ENCODE measurements at places on chromosomes 11 and 22. TPM values are rescaled to one million over a fixed set of nuclear protein-coding genes. Genes with fewer than 3 reads are reported as not detected.
A peak's percentile ranks its signal among the peaks of the same experiment; 100 is the strongest.

DNA sequence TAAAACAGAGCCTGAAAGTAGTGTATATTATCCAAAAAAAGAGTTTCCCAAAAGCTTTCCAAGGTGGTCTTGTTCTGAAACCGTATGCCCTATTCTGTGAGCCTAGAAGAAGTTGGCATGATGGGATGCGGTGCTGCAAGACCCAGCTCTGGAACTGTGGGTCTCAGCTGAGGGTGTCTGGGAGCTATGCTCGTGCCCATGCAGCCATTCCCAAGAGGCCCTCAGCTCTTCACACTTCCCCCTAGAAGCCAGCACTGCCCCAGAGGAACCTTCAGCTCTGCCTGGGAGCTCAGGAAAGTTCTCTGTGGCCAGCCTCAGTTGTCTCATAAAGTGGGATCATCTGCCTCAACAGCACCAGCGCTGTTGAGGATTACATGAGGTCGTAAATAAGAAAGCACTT lies 6.4 kb upstream of the SYT12 start:
- H3K36me3 ChIP-seq = no peaks in the 10 kb centered on the region
- no peak for DNase-seq
- H3K4me1 ChIP-seq = no peaks in the 10 kb centered on the region

DNA sequence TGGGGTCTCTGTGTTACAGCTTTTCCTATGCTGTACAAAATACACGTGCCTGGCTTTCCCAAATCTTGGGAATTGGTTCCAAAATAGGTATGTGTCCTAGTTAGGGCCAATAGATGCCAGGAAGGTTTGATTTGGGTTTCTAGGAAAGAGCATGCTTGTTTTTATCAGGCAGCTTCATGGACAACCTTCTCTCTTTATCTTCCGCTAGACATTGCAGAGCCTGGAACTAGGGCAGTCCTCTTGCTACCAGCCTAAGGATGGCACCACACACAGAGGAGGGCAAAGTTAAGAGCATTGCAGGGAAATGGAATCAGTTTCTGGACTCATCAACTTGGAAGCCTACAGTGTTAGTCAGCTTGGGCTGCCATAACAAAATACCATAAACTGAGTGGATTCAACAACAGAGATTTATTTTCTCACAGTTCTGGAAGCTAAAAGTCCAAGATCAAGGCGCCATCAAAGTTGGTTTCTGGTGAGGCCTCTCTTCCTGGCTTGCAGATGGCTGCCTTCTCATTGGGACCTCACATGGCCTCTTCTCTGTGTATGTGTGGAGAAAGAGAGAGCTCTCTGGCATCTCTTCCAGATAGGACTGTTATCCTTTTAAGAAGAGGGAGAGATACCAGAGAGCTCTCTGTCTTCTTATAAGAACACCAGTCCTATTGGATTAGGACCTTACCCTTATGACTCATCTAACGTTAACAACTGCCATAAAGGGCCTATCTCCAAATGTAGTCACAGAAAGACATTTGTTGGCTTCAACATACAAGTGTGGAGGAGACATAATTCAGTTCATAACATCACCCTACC lies 27.3 kb upstream of the CREB3L1 start:
- no peak overlapping the region for H3K4me3 ChIP-seq
- no peak overlapping the region for H3K27ac ChIP-seq
- H3K4me1 ChIP-seq = no peaks in the 10 kb centered on the region
- H3K27me3 ChIP-seq = no peaks in the 10 kb centered on the region
- H3K36me3 ChIP-seq = no peaks in the 10 kb centered on the region

DNA sequence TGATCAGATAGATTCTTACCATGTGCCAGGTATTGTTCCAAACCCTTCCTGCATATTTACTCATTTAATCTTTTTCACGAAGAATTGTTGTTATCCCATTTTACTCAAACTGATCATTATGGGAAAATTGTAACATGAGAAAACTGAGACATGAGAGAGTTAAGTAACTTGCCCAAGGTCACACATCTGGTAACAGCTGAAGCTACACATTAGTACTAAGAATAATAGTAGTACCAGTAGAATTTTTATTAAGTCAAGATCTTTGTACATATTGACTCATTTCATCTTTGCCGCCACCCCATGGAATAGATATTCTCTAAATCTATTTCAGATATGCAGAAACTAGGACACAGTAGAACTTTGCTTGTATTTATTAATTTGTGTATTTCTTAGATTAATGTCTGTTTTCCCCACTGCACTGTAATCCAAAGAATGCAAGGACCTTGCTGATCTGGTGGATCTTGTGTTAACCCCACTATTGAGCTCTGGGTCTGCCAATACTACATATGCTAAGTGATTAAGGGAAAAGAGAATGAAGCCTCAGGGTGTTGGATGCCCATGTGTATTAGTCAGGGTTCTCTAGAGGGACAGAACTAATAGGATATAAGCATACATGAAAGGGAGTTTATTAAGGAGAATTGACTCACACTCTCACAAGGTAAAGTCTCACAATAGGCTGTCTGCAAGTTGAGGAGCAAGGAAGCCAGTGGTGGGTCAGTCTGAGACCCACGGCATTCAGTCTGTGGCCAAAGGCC lies 72.8 kb downstream of the PARVA start:
- no peak for DNase-seq
- H3K4me1 ChIP-seq = peaks cover 93% of the 10 kb centered on the region
- H3K27me3 ChIP-seq = no peaks in the 10 kb centered on the region
- no peaks in the 10 kb centered on the region for H3K36me3 ChIP-seq
- peak overlapping the region; percentile 2 for H3K27ac ChIP-seq

- no peak overlapping the region for H3K4me3 ChIP-seq
- H3K27ac ChIP-seq = no peak overlapping the region
- peaks cover 40% of the 10 kb centered on the region for H3K4me1 ChIP-seq
- no peaks in the 10 kb centered on the region for H3K27me3 ChIP-seq
- no peak for DNase-seq
These were observed 23.0 kb downstream of the SHANK3 start for GRCh38 chr22:50695421-50696250.

DNA sequence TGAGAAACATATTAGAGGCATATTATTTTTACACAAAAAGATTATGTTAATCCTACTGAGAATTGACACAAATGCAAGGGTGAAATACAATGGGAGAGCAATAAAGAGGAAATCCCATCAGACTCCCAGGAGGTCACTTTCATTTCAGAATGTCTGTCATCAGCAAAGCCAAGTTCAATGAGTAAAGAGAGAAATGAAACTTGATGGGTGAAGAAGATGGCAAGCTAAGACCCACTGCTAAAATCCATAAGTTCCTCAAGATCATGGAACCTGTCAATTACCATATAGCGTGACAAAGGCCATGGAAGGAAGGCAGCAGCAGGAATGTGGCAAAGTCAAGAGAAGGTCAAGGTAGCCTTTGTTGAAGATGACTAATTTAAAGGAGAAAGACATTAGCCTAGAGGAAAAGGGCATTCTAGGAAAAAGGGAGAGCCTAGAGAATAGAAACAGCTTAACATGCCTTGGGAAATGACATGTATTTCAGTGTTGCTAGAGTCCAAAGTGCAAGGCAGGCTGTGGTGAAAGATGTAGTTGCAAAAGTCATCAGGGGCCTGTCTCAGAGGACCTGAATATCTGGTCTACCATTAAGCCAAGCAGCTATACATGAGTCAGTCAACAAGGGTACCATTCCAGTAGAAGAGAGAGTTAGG lies 43.1 kb downstream of the FAM168A start:
- no peak for DNase-seq
- H3K4me3 ChIP-seq = no peak overlapping the region
- no peak overlapping the region for H3K27ac ChIP-seq
- H3K36me3 ChIP-seq = no peaks in the 10 kb centered on the region
- no peaks in the 10 kb centered on the region for H3K27me3 ChIP-seq
- peaks cover 32% of the 10 kb centered on the region for H3K4me1 ChIP-seq

GRCh38 chr11:45607995-45608394 lies 57.4 kb downstream of the CHST1 start:
- H3K27ac ChIP-seq = no peak overlapping the region
- no peaks in the 10 kb centered on the region for H3K27me3 ChIP-seq
- H3K36me3 ChIP-seq = no peaks in the 10 kb centered on the region
- no peak for DNase-seq
- H3K4me3 ChIP-seq = no peak overlapping the region

Gene OR51G1
- not detected for total RNA-seq

Gene KCNE3
- total RNA-seq = 7.1 TPM

- no peak overlapping the region for H3K4me3 ChIP-seq
- DNase-seq = peak; percentile 95
- peaks cover 51% of the 10 kb centered on the region for H3K4me1 ChIP-seq
- peak overlapping the region; percentile 66 for H3K27ac ChIP-seq
- no peaks in the 10 kb centered on the region for H3K27me3 ChIP-seq
These were observed 152.7 kb downstream of the ADAMTS15 start for GRCh38 chr11:130601141-130601540.

DNA sequence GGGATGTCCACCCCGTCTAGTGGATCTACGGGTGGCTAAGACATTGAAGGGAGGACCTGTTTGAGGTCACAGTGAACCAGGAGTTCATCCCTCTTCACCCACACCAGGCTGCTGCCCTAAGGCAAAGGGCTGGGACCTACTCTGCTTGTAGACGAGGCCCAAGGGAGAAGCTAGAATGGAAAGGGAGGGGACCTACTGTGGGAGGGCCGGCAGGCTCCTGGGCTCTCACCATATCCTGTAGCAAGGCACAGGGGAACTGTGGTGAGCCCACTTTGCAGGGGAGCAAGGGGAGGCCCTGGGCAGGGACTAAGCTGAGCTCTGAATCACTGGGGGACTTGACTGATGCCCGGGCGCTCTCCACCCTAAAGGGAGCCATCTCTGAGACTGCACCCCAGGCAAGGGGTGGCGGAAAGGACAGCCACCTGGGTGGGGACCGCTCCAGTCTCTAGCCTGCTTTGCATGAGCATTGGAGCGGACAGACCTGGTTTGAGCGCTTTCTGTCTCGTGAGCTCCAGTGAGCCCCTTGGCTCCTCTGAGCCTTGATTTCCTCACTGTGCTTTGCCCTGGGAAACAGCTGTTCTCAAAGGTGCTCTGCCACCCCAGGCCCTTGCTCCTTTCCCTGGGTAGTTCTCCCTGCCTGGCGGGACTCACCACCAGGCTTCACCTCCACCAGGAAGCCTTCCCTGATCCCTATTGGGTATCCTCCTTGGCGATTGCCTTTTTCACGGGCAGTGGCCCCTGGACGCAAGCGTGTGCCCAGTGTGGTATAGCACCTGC lies 24.2 kb downstream of the PARVG start:
- no peak overlapping the region for H3K4me3 ChIP-seq
- H3K36me3 ChIP-seq = no peaks in the 10 kb centered on the region
- no peaks in the 10 kb centered on the region for H3K4me1 ChIP-seq
- no peak for DNase-seq
- no peaks in the 10 kb centered on the region for H3K27me3 ChIP-seq

DNA sequence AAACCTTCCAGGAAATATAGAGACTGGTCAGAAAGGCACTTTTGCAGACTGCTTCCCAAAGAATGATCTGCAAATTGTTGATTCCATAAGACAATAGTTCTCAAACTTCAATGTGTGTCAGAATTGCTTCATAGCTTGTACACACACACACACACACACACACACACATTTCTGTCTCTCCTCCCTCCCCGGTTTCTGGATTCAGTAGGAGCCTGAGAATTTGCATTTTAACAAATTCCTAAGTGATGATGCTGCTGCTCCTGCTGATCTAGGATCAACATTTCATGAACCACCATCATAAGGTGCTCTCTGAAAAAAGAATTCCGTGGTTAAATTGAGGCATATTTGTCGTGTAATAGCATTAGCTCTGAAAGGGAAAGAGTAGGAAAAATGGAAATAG lies 35.3 kb upstream of the FZD4 start:
- peaks cover 3% of the 10 kb centered on the region for H3K4me1 ChIP-seq
- no peak overlapping the region for H3K4me3 ChIP-seq
- no peak overlapping the region for H3K27ac ChIP-seq
- H3K27me3 ChIP-seq = no peaks in the 10 kb centered on the region
- H3K36me3 ChIP-seq = no peaks in the 10 kb centered on the region

DNA sequence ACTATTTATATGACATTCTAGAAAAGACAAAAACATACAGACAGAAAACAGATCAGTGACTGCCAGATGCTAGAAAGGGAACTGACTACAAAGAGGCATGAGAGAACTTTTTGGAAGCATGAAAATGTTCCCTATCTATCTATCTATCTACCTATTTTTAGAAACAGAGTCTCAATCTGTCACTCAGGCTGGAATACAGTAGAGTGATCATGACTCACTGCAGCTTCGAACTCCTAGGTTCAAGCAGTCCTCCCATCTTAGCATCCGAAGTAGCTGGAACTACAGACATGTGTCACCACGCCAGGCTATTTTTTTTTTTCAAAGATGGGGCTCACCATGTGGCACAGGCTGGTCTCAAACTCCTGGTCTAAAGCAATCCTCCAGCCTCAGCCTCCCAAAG lies 6.9 kb downstream of the SBF2 start:
- H3K36me3 ChIP-seq = peaks cover 4% of the 10 kb centered on the region
- no peak overlapping the region for H3K4me3 ChIP-seq
- H3K4me1 ChIP-seq = peaks cover 63% of the 10 kb centered on the region

DNA sequence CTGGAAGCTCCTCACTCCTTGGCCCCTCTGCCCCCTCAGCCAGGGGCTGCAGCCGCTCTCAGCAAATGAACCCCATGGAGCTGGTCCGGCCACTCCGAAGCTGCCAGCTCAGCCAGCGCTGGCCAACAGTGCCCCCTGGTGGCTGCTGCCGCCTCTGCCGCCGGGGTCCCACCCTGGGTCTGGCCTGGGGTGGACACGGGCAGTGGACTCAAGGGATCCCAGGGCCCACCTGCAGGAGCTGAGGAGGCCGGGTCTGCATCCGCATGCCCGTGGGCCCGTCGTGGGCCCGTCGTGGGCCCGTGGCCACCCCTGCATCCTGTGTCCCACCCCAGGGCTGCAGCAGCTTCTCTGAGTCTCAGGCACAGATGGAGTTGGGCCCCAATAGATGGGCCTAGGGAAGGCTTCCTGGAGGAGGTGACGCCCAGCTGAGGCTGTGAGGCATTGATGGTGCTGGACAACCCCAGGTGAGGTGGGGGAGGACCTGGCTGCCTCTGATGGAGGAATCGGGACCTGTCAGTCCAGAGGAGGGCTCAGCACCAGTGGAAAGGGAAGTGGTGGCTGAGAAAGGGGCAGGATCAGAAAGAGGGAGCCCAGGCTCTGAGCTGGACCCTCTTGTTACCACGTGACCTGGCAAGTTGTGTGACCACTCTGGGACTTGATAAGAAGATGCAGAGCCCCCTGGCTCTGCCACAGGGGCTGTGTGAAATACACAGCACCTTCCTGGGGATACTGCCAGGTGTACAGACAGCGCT lies 522.3 kb downstream of the BRD1 start:
- peak overlapping the region; percentile 7 for H3K4me3 ChIP-seq
- no peak overlapping the region for H3K27ac ChIP-seq
- no peaks in the 10 kb centered on the region for H3K36me3 ChIP-seq
- peaks cover 79% of the 10 kb centered on the region for H3K27me3 ChIP-seq
- DNase-seq = peak; percentile 92
- H3K4me1 ChIP-seq = peaks cover 8% of the 10 kb centered on the region

Gene ZNF215
- 0.17 TPM for total RNA-seq

Gene LIF
- 4.8 TPM for total RNA-seq
